Occipital lobe (tissue), 3 donors: ENCODE measurements at places on chromosomes 11 and 22.

DNA sequence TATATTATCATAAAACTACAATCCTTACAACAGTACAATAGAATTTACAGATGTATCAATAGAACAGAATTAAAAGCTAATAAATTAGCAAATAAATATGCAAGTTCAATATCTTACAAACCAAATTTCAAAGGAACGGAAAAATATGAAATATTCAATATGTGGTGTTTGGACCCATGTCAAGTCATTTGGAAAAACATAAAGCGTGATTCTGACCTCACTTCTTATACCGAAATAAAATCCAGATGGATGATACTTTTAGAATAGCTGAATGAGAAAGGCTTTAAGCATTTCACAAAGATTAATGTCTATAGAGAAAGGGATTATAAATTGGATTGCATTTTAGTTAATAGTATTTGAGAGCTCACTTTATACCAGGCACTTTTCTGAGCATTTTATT is 92.8 kb upstream of the TEAD1 start:
- DNase-seq, result no peak

DNA sequence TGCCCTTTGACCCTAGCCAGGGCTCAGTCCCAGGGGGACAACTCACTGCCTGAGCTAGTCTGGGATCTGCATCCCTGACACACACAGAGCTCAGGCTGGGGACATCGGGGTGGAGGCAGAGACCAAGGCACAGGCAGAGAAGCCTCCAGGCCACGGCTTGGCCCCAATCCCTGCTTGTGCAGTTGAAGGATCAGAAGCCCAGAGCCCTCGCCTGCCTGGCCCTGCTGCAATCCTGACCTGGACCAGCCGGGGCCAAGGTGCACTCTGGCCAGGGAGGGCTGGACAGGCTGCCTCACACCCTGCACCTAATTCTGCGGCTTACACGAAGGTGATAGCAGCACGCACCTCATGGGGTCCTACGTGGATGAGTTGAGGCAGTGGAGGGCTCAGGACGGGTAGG is 34.6 kb downstream of the WNT7B start:
- DNase-seq, result no peak

GRCh38 chr22:24554313-24555164 is at the start of gene GUCD1:
Gene GUCD1 (minus strand): TSS chr22:24555138. CDS start chr22:24554991, 147 bp downstream.
- DNase-seq, result no peak

DNA sequence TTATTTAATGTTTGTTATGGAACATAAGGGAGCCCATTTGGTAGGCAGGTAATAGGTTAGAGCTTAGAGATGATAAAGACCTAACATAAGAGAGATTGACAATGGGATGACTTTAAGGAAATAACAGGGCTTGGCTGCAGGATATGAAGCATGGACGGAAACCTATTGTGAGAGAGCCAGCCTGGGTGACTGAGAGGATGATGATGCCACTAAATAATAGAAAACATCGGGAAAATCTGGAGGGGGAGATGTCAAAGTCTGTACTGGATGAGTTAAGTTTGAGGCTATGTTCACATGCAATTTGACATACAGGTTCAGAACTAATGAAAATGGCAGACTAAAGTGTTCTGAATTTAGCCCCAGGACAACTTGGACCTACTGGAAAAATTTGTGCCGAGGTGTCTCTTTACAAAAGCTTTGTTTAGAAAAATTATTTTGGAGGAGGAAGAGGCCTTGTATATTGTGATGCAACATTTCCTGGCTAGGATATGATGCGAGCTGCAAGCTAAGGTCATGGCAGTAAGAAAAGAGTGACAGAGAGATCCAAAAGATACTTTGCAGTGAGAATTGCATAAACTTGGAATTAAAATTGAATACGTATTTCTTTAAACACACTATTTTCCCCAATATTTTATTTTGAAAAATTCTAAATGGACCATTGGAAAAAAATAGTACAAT is 339.3 kb upstream of the PLET1 start:
- DNase-seq, result no peak

- no peak for DNase-seq
Measured at GRCh38 chr11:1832211-1832919, 2.4 kb upstream of the SYT8 start.

- DNase-seq, result no peak
Measured at GRCh38 chr22:24526191-24526590, 28.7 kb downstream of the GUCD1 start.
